T-helper 1 cell (primary cell): ENCODE measurements at places on chromosomes 1 and 21.
A peak's percentile ranks its signal among the peaks of the same experiment; 100 is the strongest.

GRCh38 chr1:22246755-22247480 is 104.0 kb upstream of the WNT4 start:
- DNase-seq = no peak

DNA sequence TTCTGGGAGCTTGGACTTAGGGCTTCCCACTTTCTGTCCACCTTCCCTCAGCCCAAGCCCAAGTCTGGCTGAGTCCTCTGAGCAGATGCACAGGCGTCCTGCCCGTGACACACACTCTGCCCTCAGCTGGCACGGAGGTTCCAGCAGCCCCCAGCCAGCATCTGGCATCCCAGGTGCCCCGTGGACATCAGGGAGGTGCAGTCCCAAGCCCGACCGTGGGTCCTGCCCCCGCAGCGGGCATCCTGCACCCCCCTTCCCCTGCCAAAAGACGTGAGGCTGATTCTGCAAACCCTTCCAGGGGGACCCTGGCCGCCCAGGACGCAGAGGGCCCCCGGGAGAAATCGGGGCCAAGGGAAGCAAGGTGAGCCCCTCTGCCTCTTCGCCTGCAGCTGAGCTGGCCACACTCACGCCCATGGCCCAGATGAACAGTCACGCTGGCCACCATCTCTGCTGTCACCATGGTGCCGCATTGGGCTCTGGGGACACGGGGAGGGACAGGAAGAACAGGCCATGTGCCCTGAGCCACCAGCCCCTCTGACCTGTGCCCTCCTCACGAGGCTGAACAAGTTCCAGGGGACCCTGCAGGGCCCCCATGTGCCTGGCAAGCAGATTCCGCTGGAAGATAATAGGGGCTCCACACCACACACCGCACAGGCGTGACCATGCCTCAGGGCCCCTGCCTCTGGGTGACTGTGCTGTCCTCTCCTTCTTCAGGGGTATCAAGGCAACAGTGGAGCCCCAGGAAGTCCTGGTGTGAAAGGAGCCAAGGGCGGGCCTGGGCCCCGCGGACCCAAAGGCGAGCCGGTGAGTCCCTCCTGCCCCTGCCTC is 20.6 kb downstream of the COL6A2 start:
- no peak for DNase-seq

- peak; percentile 3 for DNase-seq
These were observed 794 bp downstream of the NID1 start for GRCh38 chr1:236063919-236064673.

DNA sequence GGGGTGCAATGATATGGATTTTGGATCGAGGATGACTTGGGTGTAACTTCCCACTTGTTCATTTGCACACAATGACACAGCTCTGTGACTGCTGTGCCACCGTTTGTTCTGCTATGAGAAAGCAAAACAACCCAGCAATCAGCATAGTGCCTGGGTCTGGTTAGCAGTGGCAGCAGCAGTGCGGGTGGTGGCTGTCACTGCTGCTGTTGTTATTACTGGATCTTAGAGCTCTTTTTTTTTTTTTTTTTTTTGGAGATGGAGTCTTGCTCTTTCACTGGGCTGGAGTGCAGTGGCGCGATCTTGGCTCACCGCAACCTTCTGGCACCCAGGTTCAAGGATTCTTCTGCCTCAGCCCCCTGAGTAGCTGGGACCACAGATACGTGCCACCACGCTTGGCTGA is 56.9 kb downstream of the TBCE start:
- DNase-seq = no peak

DNA sequence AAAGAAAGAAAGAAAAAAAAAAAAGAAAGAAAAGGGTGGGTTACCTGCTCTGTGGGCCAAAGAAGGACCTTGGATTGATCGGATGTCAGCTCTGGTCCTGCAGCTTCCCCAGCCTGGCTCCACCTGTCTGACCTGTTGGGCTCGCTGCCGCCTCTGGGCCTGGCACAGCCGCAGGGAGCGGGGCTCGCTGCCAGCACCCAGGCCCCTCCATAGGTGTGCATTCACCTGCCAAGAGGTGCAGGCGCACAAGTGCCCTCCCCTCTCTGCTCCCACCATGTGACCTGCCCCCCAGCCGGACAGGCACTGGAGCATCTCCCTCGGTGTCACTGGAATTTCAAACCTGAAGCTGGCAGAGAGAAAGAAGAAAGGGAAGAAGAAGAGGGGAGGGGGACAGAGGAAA is 33.1 kb upstream of the GPR157 start:
- no peak for DNase-seq

- DNase-seq = no peak
These were observed 64.6 kb downstream of the RHBG start for GRCh38 chr1:156433602-156434001.

- no peak for DNase-seq
These were observed 13.9 kb downstream of the ERRFI1 start for GRCh38 chr1:8011923-8012858.

- no peak for DNase-seq
These were observed 32.1 kb upstream of the PAXBP1 start for GRCh38 chr21:32803651-32804050.

GRCh38 chr1:234875328-234875952 is 253.2 kb downstream of the TOMM20 start:
- DNase-seq = no peak

- no peak for DNase-seq
These were observed 24.8 kb downstream of the CNST start for GRCh38 chr1:246591047-246591446.

DNA sequence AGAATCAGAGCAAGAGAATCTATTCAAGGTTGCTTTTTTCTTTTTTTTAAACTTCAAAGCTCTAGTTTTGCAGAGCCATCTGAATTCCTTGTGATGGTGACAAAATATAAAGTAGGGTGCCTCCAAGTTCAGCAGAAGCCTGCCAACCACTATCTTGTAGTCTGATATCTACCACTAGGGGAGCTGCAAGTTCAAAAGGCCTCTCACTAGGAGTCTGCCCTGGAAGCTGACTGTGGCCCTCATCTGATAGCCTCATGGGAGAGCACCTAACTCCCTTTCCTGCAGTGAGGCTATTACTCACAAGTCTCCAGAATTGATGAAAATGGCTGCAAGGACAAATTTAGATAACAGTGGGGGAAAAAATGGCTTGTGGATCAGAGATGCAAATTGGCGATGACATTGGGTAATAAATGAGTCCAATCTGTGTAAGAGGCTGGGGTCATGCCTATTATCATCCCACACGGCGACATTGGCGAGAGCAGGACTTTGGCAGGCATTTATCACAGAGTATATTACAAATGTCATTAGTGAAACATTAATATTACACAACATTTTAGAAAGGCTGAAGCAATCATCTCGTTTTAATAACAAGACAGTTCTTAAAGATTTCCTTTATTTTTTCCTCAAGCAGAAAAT is 10.7 kb upstream of the ZP4 start:
- DNase-seq = no peak

- no peak for DNase-seq
These were observed 452.7 kb downstream of the NUF2 start for GRCh38 chr1:163774401-163774945.

GRCh38 chr1:207454046-207454964 is at the start of gene CR2:
Gene CR2 (plus strand): TSS chr1:207454328. CDS start chr1:207454419, 91 bp downstream.
- peak; percentile 6 for DNase-seq
